ENCODE measurements at places on chromosomes 1 and 21.

DNA sequence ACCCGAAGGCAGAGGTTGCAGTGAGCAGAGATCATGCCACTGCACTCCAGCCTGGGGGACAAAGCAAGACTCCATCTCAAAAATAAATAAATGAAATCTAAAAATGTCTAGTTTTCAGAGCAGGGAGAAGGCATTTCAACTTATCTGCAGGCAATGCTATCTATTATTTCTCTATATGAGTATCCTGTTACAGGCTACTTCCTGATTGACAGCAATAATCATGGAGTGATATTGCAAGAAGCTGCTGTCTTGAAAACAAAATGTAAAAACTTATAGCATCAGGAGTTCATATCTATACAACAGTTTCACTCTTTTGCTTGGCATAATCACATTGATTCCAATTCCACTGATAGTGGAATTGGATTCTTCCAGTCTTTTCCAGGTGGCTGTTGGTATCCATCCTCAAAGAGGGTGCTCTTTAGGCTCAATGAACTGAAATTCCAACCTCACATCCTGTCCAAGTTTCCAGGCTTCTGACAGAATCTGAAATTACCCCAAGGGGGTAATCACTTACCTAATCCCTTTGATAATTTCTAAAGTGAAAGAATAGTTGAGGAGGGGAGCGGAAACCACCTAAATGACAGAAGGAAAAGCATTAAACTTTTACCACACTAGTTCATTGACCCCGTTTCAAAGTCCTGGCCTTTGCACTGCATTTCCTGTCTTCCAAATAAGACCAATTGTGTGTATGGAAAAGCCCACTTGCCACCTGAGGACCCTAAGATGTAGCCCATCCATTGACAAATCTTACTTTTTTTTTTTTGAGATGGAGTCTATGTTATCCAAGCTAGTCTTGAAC is 107.6 kb downstream of the GLUL start:
- DNase-seq, result no peak

DNA sequence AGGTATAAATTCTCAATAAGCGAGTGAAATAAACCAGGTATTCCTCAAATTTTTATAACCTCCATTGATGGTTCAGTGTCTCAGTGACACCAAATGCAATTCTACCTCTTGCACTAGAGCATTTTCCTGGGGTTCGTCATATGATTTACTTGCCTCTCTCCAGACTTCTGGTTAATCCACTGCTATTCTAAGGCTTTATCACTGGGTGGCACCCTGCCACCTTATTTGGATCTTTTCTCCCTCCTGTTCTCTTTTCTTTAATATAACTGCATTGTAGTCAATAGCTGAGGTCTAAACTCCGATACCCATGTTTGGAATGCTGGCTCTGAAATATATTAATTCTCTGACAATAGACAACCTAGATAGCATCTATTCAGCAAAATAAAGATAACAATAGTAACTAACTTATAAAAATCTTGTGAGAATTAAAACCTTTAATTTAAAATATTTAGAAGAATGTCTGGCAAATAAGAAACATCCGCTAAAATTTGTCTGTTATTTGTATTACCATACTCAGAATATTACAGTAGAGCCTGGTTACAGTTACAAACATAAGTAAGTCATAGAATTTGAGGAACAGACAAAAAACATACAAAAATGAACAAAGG is 436.4 kb downstream of the PLA2G4A start:
- DNase-seq, result no peak

DNA sequence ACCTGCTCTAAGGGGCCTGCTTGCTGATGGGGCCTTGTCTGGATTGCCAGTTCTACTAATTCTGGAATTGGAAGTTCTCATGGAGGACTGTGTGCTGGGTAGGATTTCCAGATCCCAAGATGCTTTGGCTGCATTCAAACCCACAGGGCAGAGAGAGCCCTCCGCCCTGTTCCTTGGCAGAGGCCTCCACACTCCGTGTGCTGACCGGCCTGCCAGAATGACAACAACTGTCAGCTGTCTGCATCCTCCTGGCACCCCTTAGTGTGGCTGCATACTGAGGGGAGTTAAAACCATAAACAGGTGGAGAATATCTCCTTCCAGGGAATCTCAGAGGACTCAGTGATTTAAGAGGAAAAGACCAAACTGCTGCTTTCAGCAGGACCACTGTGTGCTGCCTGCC is 60.7 kb downstream of the ADARB1 start:
- DNase-seq, result no peak

- no peak for DNase-seq
Measured at GRCh38 chr21:38664841-38665240, 140.9 kb upstream of the ETS2 start.

- no peak for DNase-seq
Measured at GRCh38 chr1:110258734-110259133, 48.6 kb downstream of the KCNC4 start.

- DNase-seq, result no peak
Measured at GRCh38 chr1:27275696-27276095, 41.3 kb downstream of the WDTC1 start.

DNA sequence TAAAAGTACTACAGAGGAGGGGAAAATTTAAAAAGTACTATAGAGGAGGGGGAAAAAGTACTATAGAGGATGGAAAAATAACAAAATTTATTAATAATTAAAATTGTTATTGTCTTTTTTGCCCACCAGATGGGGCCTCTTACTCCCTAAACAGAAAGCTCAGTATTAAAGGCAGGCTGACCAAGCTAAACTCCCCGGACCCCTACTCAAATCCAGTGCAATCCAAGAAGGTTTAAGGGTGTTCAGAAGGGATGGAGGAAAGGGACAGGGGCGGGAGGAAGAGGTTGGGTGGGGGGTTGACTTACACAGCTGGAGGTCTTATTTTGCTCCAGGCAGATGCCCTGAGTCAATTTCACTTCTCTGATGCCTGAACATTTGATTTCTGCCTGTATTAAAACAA is 13.7 kb downstream of the CD34 start:
- DNase-seq, result no peak

DNA sequence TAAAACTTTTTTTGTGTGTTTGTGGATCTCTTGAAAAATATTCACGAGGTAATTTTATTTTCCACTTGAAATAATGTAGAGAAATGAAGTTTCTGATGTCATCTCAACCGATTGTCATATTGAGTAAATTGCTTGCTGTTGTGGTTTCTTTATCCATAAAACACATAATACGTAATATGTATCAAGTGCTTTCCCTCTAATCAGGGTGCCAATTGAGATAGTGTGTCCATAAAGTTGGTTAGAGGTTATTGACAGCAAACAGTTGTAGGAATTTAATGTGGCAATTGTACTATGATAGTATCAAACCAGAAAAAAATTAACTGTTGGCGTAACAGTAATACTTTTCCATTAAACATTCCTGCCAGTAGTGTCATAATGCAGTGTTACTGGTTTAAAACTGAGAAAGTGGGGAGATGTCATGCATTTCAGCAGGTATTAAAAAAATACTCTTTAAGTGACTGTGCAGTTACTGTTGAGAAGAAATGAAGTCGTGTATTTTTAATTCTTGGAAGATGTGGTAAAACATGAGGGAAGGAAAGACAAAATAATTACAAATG is 38.3 kb downstream of the USP25 start:
- DNase-seq, result no peak

DNA sequence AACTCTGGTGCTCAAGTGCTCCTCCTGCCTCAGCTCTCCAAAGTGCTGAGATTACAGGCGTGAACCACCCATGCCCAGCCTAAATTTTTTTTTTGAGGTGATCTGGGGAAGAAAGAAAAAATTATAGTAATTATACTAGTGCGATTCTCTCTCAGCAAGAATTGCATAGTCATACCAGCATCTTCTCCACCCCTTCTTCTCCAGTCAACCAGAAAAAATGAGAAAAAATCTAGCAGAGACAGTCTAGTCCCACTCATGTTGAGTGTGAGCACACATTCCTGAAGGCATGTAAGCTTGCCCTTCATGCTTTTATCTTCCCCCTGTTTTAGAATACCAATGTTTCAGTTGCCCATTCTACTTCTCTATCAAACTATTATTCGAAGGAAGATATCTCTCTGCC is 207.6 kb downstream of the S1PR1 start:
- no peak for DNase-seq

DNA sequence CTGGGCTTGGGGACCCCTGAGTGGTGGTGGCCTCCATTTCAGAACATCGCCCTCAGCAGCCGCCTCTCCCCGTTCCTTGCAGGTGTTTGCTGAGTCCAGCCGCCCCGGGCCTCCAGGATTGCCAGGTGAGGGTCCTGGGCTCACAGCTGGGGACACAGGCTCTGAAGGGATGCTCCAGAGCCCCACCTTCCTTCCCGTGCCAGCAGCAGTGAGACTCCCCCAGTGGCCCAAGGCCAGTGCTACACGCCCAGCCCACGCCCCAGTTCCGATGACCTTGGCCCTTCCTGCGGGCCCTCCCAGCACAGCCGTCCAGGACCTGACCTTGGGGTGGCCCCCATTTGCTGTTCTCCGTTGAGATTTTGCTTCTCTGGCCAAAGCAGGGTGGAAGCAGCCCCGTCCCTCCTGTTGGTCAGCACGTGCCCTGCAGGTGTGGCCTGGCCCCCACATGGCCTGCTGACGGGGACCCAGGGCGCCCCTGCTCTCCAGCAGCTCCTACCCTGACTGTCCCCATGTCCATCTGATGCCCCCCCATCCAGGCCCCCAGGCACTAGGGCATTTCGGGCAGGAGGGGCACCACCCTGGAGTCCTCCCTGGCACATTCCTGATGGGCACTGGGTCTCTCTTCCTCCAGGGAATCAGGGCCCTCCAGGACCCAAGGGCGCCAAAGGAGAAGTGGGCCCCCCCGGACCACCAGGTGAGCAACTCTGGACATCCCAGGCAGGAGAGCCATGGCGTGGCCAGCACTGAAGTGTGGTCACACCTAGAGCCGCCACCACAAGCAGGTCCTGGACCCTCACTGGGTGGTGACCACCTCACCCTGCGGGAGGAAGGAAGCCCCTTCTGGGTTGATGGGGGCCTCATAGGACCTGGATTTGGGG is 45.0 kb downstream of the SLC19A1 start:
- no peak for DNase-seq

- no peak for DNase-seq
Measured at GRCh38 chr1:53198241-53198651, 1.6 kb downstream of the CPT2 start.

DNA sequence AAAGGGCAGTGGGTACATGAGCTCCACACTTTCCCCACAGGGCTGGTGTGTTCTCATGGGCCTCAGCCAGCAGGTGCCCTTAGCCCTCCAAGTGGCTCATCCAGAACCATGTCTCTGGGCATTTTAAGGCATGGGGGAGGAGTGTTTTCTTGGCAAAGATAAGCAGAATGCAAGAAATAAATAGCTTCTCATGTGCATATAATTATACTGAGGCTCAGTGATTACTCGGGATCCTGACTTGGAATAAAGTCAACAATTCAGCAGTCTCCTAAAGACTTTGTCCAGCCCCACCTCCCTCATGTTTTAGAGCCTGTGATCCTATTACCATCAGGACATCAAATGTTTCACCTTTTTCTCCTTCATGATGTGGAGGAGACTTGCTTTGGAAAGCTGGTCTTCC is 92.7 kb upstream of the COG2 start:
- no peak for DNase-seq

GRCh38 chr1:209823143-209824041 is 4.4 kb upstream of the UTP25 start:
- DNase-seq, result no peak

Data from activated B cell treated with CpG ODN at 0.5 μM for 24 hours (primary cell).